ENCODE measurements at places on chromosomes 3 and 15.
A peak's percentile ranks its signal among the peaks of the same experiment; 100 is the strongest.

DNA sequence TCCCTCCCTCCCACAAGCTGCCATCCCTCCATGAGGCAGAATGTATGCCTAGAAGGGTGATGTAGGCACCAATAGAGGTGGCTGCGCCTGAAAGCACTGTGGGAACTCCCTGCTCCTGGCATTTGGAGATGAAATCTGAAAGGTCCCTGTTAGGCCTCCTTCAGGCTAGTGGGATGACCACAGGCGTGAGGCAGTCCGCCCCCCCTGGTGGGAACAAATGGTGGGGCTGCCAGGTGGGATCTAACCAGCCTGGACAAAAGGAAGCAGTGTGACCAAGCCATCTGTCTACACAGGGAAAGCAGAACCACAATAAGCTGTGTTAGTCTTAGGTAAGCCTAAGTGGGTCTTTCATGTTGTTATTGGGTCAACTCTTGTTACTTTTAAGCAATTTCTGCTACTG is 25.3 kb downstream of the IL5RA start:
- peaks cover 5% of the 10 kb centered on the region for H3K4me1 ChIP-seq
- H3K4me3 ChIP-seq = no peak overlapping the region
- H3K27me3 ChIP-seq = peaks cover 5% of the 10 kb centered on the region
- no peak overlapping the region for H3K27ac ChIP-seq
- no peak for DNase-seq

- DNase-seq = no peak
- no peaks in the 10 kb centered on the region for H3K36me3 ChIP-seq
- H3K4me3 ChIP-seq = no peak overlapping the region
- H3K27ac ChIP-seq = no peak overlapping the region
- peaks cover 3% of the 10 kb centered on the region for H3K4me1 ChIP-seq
Observed at GRCh38 chr3:34012102-34012461, 213.7 kb downstream of the PDCD6IP start.

DNA sequence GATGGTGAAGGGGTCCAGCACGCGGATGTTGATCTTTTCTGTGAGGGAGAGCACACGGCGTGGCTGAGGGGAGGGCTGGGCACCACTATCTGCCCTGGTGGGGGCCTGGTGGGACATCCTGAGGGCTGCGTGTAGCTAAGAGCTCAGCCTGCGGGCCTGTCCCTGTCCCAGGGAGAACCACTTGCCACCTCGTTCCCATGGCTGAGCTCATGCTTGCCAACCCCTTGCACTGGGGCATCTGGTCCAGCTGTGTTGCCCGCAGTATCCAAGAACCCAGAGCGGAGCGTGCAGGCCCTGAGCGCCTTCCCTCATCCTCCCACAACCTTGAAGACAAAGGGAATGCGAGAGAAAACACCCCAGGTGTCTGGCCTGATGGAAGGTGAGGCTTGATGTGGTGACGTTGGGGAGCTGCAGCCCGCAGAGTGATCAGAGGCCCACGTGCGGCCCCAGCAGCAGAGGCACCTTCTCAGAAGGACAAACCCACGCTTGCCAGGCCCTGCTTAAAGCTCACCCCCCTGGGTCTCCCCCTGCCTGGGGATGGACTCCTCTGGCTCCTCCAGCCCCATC is 28.9 kb downstream of the TKT start:
- peaks cover 2% of the 10 kb centered on the region for H3K36me3 ChIP-seq
- DNase-seq = no peak
- H3K4me1 ChIP-seq = no peaks in the 10 kb centered on the region
- H3K27ac ChIP-seq = peak overlapping the region; percentile 45
- H3K4me3 ChIP-seq = no peak overlapping the region

DNA sequence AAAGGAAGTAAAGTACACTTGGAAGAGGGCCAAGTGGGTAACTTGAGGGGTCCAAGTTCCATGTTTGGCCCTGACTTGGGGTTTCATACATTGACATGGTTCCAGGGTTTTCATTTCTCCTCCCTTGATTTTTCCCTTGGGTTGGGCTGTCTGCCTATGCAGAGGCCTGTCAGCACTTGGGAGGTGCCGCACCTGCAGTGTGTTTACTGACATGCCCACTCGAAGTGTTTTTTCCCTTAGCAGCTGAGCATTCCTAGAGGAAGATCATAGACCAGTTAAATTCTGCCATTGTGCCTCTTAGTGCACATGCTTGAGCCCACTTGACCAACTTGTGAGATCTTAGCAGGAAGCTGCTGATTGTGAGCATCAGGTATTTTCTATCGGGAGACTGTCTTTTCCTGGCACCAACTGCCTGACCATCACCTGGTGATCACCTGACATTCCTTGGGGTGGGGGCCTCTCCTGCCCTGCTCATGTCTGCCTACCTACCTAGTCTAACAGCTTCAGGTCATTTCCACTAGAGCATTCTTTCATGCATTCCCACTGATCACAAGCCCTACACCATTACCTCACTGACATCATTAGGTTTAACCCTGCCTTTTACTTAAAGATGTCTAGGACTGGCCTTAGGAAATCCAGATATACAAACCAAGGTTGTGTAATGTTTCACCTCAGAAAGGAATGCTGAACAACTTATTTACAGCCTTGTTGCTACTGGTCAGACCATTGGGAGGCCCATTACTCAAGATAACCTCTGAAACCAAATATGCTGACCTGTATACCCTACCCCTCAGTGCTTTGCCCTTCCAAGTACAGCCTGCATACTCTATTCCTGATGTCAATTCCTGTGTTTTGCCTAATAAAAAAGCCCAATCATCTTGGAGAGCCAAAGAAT is 68.3 kb downstream of the CD47 start:
- no peak for DNase-seq
- peaks cover 4% of the 10 kb centered on the region for H3K4me1 ChIP-seq
- H3K36me3 ChIP-seq = peaks cover 2% of the 10 kb centered on the region
- H3K27me3 ChIP-seq = no peaks in the 10 kb centered on the region
- H3K27ac ChIP-seq = no peak overlapping the region

DNA sequence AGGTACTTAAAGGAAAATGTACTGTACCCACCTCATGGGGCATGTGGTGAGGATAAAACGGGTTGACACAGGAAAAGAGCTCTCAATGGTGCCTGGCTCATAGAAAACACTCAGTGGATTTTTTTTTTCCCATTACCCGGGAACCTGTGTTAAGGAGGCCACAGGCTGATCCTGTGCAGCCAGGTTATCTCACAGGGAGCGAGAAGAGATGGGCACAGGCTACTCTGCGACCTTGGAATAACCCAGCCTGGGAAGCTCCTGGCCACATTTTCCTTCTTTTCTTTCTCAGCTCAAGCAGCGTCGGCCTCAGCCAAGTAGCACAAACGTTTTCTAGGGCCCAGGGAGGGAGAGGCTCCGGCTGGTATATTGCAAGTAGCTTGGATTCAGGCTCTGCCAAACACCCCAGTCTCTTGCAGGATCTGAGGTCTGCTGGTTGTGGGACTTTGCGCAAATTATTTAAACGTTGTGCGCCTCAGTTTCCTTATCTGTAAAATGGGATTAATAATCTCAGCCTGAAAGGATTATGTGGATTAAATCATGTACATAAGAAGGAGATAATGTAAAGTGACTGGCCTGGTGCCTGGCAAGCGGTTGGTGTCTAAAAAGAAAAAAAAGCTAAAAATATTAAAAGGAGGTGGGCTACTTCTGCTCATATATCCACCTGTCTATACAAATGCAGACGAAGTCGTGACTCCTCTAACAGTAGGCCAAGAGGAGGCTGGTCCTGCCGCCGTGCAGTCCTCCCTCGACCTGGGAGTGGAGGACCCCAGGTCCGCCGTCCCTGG is 2.2 kb downstream of the FURIN start:
- peak overlapping the region; percentile 92 for H3K4me3 ChIP-seq
- peaks cover 2% of the 10 kb centered on the region for H3K36me3 ChIP-seq
- H3K27ac ChIP-seq = peak overlapping the region; percentile 95
- no peak for DNase-seq
- no peaks in the 10 kb centered on the region for H3K27me3 ChIP-seq
- peaks cover 46% of the 10 kb centered on the region for H3K4me1 ChIP-seq

DNA sequence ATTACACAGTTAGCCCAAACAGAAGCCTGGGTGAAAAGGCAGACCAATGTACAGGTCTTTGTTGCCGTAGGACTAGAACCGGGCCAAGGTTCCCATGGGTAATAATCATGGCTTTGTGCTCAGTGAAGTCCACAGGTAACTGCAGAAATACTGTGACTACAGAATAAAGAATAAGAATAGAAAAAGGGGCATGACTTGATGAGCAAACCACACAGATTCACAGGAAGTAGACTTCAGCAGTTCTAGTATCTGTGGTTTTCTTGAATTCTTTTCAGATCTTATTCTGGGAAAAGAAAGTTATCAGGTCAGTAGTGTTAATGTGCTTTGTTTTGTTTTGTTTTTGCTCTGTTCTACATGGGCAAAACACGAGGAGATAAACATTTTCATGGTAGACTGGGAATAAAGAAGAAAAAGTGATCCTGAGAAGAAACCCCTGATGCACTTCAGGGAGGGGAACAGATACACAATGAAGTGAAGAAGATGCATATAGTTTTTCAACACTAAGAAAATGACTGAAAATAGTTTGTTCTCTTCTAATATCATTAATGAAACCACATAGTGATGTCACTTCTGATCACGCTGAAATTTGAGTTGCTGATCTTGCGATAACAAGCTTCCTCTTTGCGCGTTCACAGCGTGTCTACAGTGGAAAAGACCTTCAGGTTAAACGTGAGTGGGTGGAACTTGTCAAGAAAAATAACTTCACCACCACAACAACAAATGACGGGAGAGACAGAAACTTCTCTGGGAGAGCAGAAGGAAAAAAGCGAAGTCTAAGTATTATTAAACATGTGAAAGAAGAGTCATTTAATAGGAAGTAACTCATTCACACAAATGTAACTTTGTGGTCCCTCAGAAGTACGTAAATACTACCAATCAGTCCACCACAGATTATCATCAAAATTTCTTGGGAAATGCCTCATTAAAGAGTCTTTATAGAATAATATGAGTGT is 315.8 kb upstream of the SATB1 start:
- H3K27me3 ChIP-seq = no peaks in the 10 kb centered on the region
- peaks cover 60% of the 10 kb centered on the region for H3K4me1 ChIP-seq
- peak overlapping the region; percentile 91 for H3K4me3 ChIP-seq
- peak; percentile 22 for DNase-seq
- H3K36me3 ChIP-seq = peaks cover 2% of the 10 kb centered on the region

DNA sequence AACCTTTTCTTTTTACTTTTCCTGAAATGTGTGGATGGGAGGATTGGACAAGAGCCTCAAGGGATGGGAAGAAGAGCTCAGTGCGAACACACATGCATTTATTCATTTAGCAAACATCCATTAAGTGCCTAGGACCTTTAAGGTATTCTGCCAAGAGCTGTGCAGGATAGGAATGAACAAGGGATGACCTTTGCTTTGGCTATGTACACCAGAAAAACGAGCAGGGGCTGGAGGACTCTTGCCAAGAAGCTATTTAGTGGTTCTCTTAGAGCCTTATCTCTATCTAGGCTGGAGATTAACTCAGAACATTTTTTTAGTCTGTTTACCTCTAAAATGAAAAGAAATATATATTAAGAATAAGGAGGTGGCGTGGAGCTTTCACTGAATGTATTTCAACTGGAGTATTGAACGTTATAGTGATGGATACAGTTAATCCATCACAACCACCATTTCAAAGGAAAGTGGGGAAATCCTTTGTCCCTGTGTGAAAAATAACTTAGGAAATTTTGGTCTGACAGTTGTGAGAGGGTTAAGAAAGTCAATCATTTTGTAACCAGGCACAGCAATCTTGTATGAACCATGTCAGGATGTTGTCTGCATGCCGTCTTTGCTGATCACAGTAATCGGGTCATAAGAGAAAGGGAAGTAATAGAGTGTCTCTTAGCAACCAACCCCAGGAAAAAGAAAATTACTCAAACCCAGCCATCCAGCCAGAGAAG is 279.0 kb downstream of the LPP start:
- no peak for DNase-seq
- peaks cover 2% of the 10 kb centered on the region for H3K36me3 ChIP-seq
- H3K4me1 ChIP-seq = peaks cover 22% of the 10 kb centered on the region
- H3K27me3 ChIP-seq = no peaks in the 10 kb centered on the region

- H3K4me3 ChIP-seq = no peak overlapping the region
- no peaks in the 10 kb centered on the region for H3K27me3 ChIP-seq
- H3K27ac ChIP-seq = no peak overlapping the region
- no peaks in the 10 kb centered on the region for H3K36me3 ChIP-seq
Observed at GRCh38 chr3:106629215-106629832, 747.9 kb upstream of the CCDC54 start.

DNA sequence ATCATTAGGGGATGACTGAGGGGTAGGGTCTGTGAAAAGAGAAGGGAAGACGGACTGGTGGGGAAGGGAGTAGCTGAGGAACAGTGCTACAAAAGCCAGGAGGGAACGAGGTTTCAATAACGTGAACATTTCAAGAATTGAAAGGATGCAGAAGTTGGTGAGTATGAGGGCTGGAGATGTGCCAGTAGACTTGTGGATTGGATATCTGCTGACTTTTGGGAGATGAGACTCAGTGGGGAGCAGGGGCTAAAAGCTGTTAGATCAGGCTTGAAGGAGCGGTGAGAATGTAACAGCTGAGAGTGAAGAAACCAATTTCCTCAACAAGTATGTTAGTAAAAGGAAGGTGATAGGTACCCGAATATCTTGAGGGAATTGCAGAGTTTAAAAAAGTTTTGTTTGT is 65.2 kb downstream of the GTPBP8 start:
- no peaks in the 10 kb centered on the region for H3K27me3 ChIP-seq
- H3K4me3 ChIP-seq = no peak overlapping the region
- no peaks in the 10 kb centered on the region for H3K36me3 ChIP-seq

DNA sequence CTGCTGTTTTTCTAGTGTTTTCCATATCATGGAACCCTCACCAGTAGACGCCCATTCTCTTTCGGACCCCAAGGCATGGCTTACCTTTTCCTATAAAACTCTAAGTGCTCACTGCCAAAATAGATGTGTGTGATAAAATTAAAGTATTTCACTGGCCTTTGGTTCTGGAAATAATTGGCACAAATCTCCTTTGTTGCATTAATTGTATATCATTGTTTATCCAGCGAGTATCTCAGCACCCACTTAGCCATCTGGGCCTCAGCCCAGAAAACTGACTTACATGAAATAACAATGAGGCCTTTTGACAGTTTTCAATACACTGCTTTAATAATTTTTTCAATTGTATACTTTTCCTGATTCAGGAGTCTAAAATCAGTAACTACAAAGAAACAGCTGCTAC is 105.1 kb downstream of the MECOM start:
- no peaks in the 10 kb centered on the region for H3K4me1 ChIP-seq
- no peak for DNase-seq
- H3K27ac ChIP-seq = no peak overlapping the region
- no peak overlapping the region for H3K4me3 ChIP-seq
- H3K27me3 ChIP-seq = peaks cover 5% of the 10 kb centered on the region

DNA sequence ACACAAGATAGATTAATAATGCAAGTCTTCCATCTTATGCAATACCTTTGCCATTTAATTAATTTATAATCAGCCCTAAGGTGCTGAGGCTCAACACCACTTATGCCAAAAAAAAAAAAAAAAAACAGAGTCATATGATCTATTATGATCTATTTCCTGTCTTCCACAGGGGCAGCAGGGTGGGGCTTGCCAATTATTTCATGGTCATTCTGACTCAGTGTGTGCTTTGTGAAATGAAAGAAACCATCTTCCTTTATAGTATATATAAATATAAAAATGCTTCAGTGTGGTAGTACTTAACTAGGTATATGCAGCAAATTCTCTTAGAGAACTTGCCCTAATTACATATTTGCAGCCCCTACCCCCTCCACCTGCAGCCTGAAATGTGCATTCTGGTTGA is 7.2 kb upstream of the RARB start:
- no peak overlapping the region for H3K4me3 ChIP-seq
- no peak for DNase-seq
- H3K27ac ChIP-seq = no peak overlapping the region
- H3K27me3 ChIP-seq = peaks cover 27% of the 10 kb centered on the region
- no peaks in the 10 kb centered on the region for H3K36me3 ChIP-seq

Data from T-helper 17 cell (primary cell).